Mesothelial cell of epicardium (in vitro differentiated cells): ENCODE measurements at places on chromosomes 4 and X.

DNA sequence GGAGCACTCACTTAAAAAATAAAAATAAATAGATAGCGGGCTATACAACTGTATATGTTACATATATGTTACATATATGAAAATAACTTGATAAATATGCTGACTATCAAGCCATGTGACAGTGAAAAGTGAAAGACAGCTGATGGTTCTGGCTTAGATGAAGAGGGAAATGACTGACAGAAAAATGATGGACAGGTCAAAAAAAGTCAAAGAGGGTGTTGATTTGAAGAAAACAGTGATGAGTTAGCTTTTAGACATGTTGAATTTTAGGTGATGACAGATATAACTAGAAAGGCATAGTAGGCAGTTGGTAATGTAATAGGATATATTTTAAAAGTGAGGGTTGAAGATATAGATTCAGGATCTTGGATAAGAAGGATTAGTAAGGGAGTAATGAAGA, 37.8 kb downstream of the FBXO8 start:
- DNase-seq = no peak
- peaks cover 11% of the 10 kb centered on the region for H3K4me1 ChIP-seq
- no peak overlapping the region for H3K27ac ChIP-seq
- H3K4me3 ChIP-seq = no peak overlapping the region
- no peaks in the 10 kb centered on the region for H3K27me3 ChIP-seq

DNA sequence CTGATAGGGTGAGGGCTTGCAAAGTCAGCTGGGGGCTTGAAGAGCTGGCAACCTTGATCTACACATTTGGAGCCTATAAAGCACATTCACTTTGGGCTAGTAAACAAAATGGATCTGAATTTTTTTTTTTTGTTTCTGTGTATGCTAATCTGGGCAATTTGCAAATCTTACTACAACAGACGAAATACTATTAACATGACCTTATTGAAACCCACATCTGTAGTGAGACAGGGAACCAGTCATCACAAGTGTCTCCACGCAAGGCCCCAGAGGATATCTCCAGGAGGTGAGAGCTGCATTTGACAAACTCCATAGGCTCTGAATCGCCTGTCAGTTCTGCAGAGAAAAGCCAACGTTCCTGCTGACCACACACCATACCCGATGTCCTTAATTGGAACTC, 33.0 kb upstream of the TFDP3 start:
- H3K4me1 ChIP-seq = peaks cover 23% of the 10 kb centered on the region
- H3K27me3 ChIP-seq = no peaks in the 10 kb centered on the region
- peaks cover 6% of the 10 kb centered on the region for H3K36me3 ChIP-seq

DNA sequence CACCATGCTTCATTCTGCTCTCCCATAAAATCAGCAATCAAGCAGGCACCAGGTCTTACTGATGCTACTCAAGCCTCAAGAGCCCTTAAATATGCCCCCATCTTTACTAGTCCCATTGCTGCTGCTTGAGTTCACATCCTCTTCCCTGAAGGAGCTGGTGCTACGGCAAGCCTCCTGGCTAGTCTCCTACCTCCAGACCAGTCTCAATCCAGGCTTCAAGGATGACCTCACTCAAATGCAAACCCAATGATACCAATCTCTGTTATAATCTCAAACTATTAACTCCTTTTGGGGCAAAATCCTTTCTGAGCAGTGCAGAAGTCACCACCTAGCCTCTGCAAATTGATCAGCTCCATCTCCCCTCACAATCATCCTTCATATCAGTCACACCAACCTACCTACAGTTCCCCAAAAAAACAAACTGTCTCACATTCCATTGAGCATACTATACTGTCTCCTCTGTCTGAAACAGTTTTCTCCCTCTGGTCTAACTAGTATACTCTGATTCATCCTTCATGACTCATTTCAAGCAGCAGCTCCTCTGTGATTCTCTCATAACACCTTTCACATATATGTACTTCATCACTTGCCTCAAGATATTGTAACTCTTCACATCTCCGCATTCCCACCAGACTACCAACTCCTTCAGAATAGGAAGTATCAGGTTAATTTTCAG, 30.0 kb downstream of the PAPSS1 start:
- no peaks in the 10 kb centered on the region for H3K4me1 ChIP-seq
- no peak overlapping the region for H3K4me3 ChIP-seq
- no peak for DNase-seq
- peaks cover 38% of the 10 kb centered on the region for H3K36me3 ChIP-seq
- no peaks in the 10 kb centered on the region for H3K27me3 ChIP-seq

DNA sequence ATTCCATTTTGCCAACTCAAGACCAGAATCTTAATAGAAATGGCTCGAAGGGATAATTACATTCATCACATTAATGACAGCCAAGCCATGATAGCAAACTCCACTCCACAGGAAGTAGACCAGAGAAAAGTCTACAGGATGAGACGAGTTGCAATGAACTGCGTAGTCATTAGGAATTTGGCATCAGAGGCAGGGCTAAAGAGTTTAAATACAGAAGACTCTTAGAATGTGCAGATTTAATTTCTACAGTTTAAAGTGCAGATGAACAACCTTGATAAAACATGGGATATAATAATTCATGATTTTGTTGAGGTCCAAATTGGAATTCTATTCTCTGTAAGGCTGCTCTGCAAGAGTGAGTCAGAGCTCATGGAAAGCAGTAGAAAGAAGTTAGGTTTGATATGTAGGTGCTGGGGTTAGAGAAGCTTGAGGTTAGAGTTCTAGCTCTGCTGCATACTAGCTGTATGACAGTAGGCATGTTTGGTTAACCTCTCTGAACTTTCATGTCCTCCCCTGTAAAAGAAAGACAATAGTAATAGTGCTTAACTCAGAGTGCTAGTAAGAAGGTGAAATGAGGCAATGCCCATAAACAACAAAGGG, 32.2 kb downstream of the LNX1 start:
- no peak for DNase-seq
- no peak overlapping the region for H3K4me3 ChIP-seq
- H3K4me1 ChIP-seq = peaks cover 17% of the 10 kb centered on the region
- H3K36me3 ChIP-seq = peaks cover 4% of the 10 kb centered on the region

GRCh38 chrX:50762578-50762977, 51.4 kb downstream of the SHROOM4 start:
- H3K27me3 ChIP-seq = no peaks in the 10 kb centered on the region
- no peak overlapping the region for H3K27ac ChIP-seq
- H3K4me3 ChIP-seq = no peak overlapping the region
- peaks cover 6% of the 10 kb centered on the region for H3K4me1 ChIP-seq
- H3K36me3 ChIP-seq = no peaks in the 10 kb centered on the region
- DNase-seq = no peak

- no peak for DNase-seq
- H3K27me3 ChIP-seq = no peaks in the 10 kb centered on the region
- peaks cover 2% of the 10 kb centered on the region for H3K36me3 ChIP-seq
- H3K4me3 ChIP-seq = no peak overlapping the region
Measured at GRCh38 chr4:31791666-31792065, 1071.5 kb downstream of the PCDH7 start.

DNA sequence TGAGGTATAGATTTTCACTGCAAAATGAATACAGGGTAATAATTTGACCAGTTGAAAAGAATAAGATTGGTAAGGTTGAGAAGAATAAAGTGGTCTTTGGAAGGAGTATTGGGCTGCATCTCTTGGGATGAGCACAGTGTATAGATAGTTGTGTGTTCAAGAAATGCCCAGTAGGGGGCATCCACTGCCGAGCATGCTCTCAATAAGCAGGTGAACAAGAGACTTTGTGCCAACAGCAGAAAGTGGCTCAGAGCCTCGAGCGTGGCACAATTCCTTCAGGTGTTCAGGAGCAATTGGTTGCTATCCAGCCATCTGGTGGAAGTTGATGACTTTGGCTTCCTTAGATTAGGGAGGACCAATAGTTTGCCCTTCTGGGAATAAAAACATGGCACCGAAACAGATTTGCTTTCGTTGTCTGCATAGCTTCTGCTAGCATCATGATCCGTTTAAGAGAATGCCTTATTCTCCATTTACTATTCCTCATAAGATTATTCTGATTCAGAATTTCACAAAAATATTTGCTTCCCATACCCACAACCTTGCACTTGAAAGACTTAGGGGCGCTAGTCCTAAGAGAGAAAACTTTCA, 258.1 kb upstream of the NEIL3 start:
- no peak for DNase-seq
- H3K4me1 ChIP-seq = peaks cover 6% of the 10 kb centered on the region
- no peak overlapping the region for H3K27ac ChIP-seq
- H3K36me3 ChIP-seq = no peaks in the 10 kb centered on the region
- no peak overlapping the region for H3K4me3 ChIP-seq
- peaks cover 13% of the 10 kb centered on the region for H3K27me3 ChIP-seq

GRCh38 chrX:5746231-5746630, 482.4 kb downstream of the NLGN4X start:
- no peak for DNase-seq
- H3K4me1 ChIP-seq = no peaks in the 10 kb centered on the region
- no peaks in the 10 kb centered on the region for H3K36me3 ChIP-seq
- peaks cover 10% of the 10 kb centered on the region for H3K27me3 ChIP-seq
- no peak overlapping the region for H3K4me3 ChIP-seq
- no peak overlapping the region for H3K27ac ChIP-seq

GRCh38 chr4:46839128-46839527, 69.9 kb downstream of the COX7B2 start:
- no peak for DNase-seq
- peaks cover under 1% of the 10 kb centered on the region for H3K4me1 ChIP-seq
- no peak overlapping the region for H3K27ac ChIP-seq
- no peak overlapping the region for H3K4me3 ChIP-seq
- no peaks in the 10 kb centered on the region for H3K27me3 ChIP-seq

DNA sequence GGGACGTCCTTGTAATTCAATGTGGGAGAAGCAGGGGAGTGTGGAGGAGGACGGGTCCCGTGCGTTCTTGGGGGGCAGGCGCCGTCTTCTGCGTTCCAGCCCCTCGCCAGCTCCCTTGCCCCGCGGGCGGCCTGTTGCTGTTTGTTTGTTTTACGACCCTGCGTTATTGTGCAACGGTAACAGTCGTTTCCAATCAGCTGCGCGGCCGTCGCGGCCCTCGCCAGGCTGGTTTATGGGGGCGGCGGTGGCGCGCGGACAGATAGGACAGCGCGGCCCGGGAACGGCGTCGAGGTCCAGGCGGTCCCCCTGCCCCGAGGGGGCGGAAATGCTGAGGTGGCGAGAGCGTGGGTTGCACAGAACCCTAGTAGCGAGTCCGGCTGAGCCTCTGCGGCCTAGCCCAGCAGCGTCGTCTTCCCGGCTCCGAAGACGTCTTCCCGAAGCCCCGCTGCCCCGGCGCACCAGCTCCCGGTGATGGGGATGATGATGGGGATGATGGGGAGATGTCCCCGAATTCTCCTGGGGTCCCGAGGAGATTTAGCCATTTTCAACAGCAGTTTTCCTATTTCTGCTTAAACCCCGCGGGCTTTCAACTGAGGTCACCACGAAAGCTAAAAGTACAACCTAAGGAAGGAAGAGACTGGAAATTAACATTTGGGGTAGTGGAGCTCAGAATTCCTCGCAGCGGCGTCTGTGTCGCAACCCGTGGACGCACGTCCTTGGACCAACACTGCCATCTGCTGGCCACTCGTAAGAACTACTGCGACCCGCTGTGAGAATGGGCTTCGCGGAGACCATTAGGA, 4.8 kb downstream of the PDGFRA start:
- peak overlapping the region; percentile 61 for H3K27ac ChIP-seq
- H3K4me1 ChIP-seq = peaks cover 31% of the 10 kb centered on the region
- DNase-seq = peak; percentile 85
- peaks cover 64% of the 10 kb centered on the region for H3K27me3 ChIP-seq

DNA sequence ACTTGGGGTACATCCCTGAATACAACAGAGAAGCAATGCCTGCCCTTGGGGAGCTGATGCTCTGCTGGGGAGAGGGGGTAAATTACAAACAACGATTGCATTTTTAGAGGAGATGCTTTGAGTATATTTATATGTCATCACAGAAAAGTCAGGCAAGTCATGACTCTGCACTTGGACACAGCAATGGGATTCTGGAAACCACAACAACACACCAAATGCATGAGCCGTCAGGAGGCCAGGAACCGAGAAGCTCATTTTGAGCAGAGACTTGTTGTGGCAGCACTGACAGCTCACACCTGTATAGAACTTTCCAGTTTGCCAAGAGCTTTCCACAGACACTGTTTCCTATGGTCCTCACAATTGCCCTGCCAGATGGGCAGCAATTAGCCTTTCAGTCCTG, 113.2 kb upstream of the RBPJ start:
- H3K4me1 ChIP-seq = peaks cover 4% of the 10 kb centered on the region
- H3K4me3 ChIP-seq = no peak overlapping the region
- no peak for DNase-seq
- peaks cover 31% of the 10 kb centered on the region for H3K27me3 ChIP-seq

DNA sequence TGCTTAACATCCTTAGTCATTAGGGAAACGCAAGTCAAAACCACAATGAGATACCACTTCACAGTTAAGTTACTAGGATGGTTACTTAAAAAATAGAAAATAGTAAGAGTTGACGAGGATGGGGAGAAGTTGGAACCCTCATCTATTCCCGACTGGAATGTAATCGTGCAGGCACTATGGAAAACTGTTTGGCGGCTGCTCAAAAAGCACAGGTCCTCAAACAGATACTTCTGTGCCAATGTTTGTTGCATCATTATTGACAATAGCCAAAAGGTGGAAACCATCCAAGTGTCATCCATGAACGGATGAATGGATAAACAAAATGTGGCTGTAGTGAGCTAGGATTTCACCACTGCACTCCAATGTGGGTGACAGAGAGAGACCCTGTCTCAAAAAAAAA, 11.7 kb downstream of the CTAG1B start:
- H3K27me3 ChIP-seq = peaks cover 34% of the 10 kb centered on the region
- H3K36me3 ChIP-seq = no peaks in the 10 kb centered on the region
- peaks cover 1% of the 10 kb centered on the region for H3K4me1 ChIP-seq

DNA sequence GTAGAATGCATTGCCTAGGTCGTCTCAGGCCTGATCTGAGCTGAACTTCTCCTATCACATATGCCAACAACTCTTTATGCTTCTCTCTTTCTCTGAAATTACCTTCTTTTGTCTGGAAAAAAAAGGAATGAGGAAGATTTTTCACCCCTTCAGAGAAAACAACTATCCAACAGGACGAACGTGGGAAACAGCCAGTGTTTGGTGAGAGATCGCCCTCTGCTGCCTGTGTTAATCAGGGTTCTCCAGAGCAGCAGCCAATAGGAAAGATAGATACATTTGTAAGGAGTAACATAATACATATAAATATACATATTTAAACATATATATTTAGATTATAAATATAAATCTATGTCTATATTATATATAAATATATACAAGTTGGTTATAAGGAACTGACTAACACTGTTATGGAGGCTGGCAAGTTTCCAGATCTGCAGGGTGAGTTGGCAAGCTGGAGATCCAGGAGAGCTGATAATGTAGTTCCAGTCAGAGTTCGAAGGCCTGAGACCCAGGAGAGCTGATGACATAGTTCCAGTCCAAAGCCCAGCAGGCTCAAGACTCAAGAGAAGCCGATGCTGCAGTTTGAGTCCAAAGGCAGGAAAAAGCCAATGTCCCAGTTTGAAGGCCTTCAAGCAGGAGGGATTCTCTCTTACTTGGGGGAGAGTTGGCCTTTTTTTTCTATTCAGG, 13.3 kb downstream of the CETN2 start:
- no peak overlapping the region for H3K27ac ChIP-seq
- H3K27me3 ChIP-seq = peaks cover 7% of the 10 kb centered on the region
- H3K36me3 ChIP-seq = no peaks in the 10 kb centered on the region
- H3K4me1 ChIP-seq = peaks cover 5% of the 10 kb centered on the region
